ENCODE measurements at places on chromosomes 2 and 18. TPM values are rescaled to one million over a fixed set of nuclear protein-coding genes. Genes with fewer than 3 reads are reported as not detected.

GRCh38 chr2:215930505-215931253 is 82.7 kb downstream of the MREG start:
- DNase-seq: no peak

FNDC4 gene
- total RNA-seq: 14.6 TPM

DNA sequence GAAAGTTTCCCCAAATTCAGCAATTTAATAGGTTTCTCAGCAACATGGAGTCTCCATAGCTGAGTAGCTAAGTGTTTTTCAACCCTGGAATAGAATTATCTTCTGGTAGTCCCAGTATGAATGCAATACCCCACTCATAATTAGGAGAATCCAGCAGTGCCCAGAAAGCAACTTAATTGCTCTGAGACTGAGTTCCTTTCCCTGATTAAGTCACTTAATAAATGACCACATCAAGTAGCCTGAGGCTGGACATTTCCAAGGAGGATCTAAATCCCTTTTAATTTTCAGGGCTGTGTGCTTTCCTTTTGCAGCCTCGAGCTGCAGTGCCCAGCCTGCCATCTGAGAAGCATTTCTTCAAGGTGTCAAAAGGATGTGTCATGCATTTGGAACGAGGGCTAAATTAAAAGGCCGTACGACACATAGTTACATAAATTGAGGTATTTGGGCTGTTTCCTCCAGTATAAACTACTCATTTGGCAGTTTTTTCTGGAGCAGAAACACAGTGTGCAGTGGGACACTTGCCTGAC is 17.7 kb upstream of the SIX2 start:
- peak; percentile 21 for DNase-seq

- DNase-seq: no peak
These were observed 57.8 kb downstream of the CTDP1 start for GRCh38 chr18:79737426-79737825.

GRCh38 chr2:216688731-216689340 is 6.5 kb downstream of the IGFBP5 start:
- DNase-seq: no peak

PDE1A gene
- total RNA-seq: 0.31 TPM

All from endodermal cell (in vitro differentiated cells).